ENCODE measurements at places on chromosomes 5 and 9. TPM values are rescaled to one million over a fixed set of nuclear protein-coding genes. Genes with fewer than 3 reads are reported as not detected.

Gene SIGMAR1
- 194 TPM for total RNA-seq

Gene PCAT7
- 1.1 TPM for total RNA-seq

Gene ESM1
- not detected for total RNA-seq

Gene FBP2
- total RNA-seq: not detected

Gene FBN2
- total RNA-seq: 17.3 TPM

Gene ZFP2
- total RNA-seq: not detected

All from A549 treated with RU486 at 1 μM for 4 hours (cell line).